ENCODE measurements at places on chromosomes 6 and 20. TPM values are rescaled to one million over a fixed set of nuclear protein-coding genes. Genes with fewer than 3 reads are reported as not detected.

The TNFRSF21 gene
- 21.4 TPM for total RNA-seq

The GMEB2 gene
- 24.8 TPM for total RNA-seq

The CLPSL2 gene
- total RNA-seq: not detected

The ADGB gene
- not detected for total RNA-seq

The BACH2 gene
- 1.3 TPM for total RNA-seq

The GSTA1 gene
- not detected for total RNA-seq

The SPINT4 gene
- not detected for total RNA-seq

DNA sequence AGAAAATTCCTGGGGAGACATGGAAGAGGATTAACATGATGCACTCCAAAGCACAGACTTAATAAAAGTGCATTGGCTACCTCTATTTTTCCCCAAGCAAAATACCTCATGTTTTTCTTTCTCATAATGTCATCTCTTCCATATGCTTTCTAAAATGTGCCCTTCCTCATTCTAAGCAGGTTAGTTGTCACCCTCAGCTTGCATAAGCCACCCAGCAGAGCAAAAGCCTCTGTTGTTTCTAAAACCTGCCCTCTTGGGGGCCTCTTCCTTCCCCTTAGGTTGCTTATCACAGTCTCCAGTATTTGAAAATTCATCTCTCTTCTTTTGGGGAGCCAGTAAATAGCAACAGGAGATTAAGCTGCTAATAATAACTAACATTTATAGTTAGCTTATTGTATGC lies 183.6 kb upstream of the FLRT3 start:
- DNase-seq: no peak

GRCh38 chr6:143128681-143129015 lies 68.0 kb downstream of the AIG1 start:
- DNase-seq: no peak

DNA sequence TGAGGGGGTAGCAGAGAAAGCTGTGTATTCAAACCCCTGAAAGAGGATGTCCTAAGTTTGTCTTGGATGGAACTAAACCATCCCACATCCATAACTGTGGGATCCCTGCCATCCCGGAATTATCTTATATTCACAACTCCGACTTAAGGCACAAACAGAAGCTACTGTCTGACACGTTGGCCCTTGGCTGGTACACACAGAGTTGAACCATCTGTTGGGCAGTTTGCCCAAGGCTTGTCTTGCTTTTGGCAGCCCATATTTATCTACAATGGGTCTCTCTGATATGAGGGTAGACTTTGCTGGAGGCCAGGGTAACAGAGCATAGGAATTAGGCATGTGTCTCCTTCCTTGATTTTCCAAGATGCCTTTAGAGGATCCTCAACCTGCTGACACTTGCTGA lies 116.6 kb upstream of the PROKR2 start:
- no peak for DNase-seq

GRCh38 chr20:63430891-63431290 lies 41.6 kb downstream of the KCNQ2 start:
- no peak for DNase-seq

Data from uterus (tissue), 4 donors.